ENCODE measurements at places on chromosomes 3 and 15.

GRCh38 chr3:178436773-178437172, 99.5 kb upstream of the KCNMB2 start:
- DNase-seq = no peak

DNA sequence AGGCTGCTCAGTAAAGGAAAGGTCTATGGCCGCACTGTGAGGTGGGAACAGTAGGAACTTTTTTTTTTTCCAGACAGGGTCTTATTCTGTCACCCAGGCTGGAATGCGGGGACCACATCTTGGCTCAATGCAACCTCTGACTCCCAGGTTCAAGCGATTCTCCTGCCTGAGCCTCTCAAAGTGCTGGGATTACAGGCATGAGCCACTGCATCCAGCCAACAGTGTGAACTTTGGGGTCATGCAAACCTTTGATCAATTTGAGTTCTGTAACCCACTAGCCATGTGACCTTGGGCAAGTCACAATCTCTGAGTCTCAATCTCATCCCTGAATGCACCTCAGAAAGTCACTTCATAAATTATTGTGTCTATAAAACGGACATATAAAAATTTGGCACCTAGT, 286.8 kb upstream of the CTNNB1 start:
- no peak for DNase-seq

DNA sequence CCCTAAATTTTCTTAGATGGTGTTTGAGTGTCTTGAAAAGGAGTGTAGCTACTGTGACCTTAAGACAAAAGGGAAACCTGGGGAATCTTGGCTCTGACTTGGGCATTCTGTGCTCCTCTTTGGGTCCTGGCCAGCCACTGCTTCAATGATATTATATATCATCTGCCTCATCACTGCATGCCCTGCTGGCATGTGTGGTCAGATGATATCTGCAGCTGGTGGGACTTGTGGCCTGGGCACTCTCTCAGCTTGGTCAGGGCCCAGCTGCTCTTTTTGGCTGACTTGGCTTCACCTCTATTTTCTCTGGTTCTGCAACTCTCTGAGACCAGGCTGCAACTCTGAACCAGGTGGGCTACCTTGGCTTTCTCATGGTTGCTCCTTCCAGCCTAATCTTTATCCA, 446.1 kb upstream of the RARB start:
- DNase-seq = no peak

- DNase-seq = no peak
Measured at GRCh38 chr3:157180262-157180661, 20.3 kb upstream of the CCNL1 start.

DNA sequence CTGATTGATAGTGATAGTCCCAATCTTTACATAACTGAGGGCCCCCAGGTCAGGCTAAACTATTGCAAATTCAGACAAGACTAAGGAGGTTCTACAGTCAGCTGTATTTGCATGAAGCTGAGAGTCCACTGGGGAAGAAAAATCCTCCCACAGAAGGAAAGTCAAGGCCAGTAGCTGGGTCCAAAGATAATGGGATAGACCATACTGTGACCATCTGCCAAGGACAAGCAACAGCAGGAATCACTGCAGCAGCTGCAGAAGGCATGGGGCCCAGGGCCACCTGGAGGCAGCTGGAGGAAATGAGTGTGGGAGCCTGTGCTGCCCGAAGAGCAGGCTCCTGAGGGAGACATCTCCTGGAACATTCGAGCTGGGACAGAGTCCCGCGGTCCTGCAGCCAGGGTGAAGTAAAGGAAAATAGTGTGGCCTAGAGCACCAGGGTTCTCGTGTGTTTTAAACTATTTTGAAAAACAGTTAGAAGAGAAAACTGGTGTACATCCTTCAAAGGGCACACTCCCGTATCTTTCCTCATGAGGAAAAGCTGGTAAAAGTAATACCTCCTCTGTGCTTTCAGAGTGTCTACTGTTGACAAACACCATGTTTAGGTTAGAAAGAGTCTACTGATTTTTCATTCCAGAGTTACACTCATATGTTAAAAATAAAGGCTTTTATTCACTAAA, 13.2 kb upstream of the TMEM212 start:
- no peak for DNase-seq

GRCh38 chr3:178343433-178344038, 192.7 kb upstream of the KCNMB2 start:
- DNase-seq = no peak

GRCh38 chr3:45249391-45249790, 23.3 kb upstream of the TMEM158 start:
- DNase-seq = no peak

Measured in activated CD4-positive, CD25-positive, alpha-beta regulatory T cell (primary cell).